Activated gamma-delta T cell treated with anti-CD3 and anti-CD28 coated beads, Interleukin-2, amount 50 U/mL, for 16 hours (primary cell): ENCODE measurements at places on chromosomes 5 and 9.

DNA sequence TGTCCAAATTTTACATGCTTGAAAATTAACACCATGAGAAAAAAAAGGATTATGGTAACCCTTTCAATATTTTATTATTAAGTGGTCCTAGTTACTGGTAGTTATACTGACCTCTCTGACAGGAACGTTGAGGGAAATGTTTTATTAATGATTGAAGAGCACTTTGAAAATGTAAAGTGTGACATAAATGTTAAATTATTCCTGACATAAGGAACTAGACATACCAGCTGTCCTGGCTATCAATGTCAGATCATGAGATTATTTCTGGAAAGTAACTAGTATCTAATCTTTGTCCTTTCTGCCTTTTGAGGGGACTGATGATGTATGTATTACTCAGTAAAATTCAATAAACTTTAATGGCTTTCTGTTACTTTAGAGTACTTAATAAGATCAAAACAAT lies 1538.5 kb upstream of the CDH6 start:
- DNase-seq, result no peak

DNA sequence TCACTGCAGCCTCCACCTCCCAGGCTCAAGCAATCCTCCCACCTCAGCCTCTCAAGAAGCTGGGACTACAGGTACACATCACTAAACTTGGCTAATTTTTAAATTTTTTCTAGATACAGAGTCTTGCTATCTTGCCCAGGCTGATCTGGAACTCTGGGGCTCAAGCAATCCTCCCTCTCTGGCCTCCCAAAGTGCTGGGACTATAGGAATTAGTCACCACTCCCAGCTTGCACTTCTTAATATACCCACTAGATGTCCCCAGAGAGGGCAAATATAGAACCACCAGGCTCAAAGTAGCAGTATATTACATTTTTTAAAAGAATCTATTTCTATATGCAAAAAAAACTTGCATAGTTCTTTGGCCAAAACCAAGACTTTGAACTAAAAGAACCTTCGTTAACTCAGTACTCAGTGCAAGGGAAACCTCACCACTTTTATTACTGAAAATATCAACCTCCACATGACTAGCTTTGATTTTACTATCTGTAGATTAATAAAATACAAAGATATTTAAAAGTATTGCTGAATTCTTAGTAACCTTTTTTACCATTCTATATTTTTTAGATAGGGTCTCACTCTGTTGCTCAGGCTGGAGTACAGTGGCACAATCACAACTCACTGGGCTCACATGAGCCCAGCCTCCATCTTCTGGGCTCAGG lies 25.8 kb upstream of the HSD17B3 start:
- DNase-seq, result peak; percentile 18

GRCh38 chr9:131755541-131756198 lies 15.8 kb upstream of the RAPGEF1 start:
- DNase-seq, result peak; percentile 79

- no peak for DNase-seq
These were observed 19.5 kb downstream of the RAD1 start for GRCh38 chr5:34895641-34896419.

DNA sequence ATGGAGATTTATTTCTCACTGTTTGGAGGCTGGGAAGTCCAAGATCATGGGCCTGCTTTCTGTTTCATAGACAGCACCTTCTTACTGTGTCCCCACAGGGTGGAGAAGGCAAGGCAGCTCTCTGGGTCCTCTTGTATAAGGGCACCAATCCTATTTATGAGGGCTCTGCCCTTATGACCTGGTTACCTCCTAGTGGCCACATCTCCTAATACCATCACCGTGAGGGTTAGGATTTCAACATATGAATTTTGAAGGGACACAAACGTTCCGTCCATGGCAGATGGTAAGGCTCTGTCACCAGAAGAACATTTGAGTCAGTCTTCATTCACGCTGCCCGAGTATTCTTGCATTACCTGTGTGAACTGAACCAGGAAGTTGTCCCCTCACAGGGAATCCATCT lies 48.4 kb downstream of the ANKRD33B start:
- DNase-seq, result no peak

DNA sequence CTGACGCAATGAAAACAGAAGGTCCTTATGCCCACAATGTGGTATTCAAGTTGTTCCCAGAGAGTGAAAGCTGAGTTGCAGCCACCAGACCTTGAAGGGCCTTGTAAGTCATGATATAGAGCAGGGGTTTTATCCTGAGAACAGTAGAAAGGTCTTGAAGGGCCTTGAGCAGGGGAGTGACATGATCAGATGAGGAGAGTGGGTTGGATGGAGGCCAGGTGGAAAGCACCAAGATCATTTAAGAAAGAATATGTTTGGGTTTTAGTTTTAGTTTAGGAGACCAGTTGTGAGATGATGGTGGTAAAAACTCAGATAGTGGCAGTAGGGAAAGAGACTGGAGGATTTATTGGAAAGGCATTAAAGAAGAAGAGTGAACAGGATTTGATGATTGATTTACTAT lies 5.9 kb downstream of the ITGA2 start:
- no peak for DNase-seq

DNA sequence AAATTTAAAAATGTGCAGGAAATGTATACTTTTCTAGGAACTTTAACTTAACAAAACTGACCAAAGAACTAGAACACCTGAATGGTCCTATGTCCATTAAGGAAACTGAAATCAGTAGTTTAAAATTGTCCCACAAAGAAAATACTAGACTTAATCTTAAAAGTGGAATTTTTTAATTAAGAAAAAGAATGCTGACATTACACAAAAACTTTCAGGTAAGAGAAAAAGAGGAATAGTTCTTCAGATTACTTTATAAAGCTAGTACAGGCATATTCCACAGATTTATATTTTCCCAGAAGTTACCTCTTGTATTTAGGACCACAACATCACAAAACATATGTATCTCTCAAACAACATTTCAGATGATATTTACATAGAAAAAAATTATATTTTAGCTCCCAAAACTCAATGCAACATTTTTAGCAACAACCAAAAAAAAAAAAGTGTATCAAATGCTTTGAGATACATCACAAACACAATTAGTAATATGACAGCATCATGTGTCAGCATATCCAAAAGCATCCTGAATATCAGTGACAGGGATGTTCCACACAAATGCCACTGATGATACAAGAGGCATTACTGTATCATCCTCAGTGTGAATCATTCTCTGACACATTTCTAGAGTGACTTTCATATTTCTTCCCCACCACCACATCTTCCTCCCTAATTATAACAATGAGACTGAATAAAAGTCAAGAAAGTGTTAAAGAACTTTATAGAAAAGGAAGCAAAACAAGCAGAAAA lies 264.0 kb downstream of the EPB41L4A start:
- DNase-seq, result no peak

DNA sequence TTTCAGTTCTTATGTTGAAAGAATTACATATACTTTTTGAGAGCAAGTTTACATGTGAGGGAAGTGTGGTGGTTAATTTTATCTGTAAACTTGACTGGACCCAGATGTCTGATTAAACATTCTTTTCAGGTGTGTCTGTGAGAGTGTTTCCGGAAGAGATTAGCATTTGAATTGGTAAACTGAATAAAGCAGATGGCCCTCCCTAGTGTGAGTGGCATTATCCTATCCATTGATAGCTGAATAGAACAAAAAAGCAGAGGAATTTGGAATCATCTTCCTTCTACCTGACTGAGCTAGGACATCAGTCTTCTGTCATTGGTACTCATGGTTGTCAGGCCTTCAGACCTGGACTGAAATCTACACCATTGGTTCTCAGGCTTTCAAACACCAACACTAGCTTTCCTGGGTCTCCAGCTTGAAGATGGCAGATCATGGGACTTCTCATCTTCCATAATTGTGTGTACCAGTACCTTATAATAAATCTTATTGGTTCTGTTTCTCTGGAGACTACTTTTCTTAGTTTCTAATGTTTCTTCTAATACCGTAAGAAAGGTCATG lies 36.6 kb downstream of the NREP start:
- no peak for DNase-seq

DNA sequence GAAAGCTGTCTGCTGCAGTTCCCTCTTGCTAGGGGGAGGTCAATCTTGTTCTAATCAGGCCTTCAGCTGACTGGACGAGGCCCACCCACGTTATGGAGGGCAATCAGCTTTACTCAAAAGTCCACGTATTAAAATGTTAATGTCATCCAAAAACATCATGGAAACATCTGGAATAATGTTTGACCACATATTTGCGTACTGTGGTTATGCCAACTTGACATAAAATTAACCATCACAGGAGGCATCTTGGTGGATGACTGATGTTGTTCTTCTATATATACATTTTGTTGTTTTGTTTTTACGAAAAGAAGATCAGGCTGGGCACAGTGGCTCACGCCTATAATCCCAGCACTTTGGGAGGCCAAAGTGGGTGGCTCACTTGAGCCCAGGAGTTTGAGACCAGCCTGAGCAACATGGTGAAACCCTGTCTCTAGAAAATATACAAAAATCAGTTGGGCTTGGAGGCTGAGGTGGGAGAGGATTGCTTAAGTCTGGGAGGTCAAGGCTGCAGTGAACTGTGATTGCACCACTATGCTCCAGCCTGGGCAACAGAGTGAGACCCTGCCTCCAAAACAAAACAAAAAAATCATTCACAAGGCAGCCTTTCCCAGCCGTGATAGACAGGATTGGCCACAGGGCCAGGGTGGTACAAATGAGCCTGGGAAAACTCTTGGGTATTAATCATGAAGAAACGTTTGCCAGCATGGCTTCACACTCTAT lies 33.8 kb upstream of the PRXL2C start:
- DNase-seq, result no peak

GRCh38 chr5:55450050-55450765 lies 84.6 kb downstream of the PLPP1 start:
- DNase-seq, result no peak

GRCh38 chr5:85684351-85684750 lies 933.4 kb upstream of the COX7C start:
- DNase-seq, result no peak

GRCh38 chr5:142537938-142538337 lies 148.0 kb downstream of the FGF1 start:
- DNase-seq, result no peak

- DNase-seq, result no peak
These were observed 970 bp upstream of the TRIM32 start for GRCh38 chr9:116686135-116686534.

DNA sequence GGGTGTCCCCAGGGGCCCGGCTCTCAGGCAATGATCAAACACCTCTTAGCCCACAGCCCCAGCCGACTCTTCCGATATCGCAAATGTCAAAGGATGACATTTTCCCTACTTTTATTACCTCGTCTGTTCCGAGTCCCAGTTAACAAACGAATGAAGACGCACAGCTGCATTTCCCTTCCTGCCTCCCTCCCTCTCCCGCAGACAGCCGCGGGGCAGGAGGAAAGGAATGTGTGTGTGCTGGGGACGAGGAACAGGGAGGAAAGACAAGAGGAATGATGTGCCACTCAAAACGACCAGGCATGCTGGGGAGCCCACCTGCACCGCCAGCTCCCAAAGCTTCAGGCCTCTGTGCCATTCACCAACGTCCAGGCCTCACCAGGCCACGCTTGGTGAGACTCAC lies 125.9 kb upstream of the SARDH start:
- DNase-seq, result no peak

DNA sequence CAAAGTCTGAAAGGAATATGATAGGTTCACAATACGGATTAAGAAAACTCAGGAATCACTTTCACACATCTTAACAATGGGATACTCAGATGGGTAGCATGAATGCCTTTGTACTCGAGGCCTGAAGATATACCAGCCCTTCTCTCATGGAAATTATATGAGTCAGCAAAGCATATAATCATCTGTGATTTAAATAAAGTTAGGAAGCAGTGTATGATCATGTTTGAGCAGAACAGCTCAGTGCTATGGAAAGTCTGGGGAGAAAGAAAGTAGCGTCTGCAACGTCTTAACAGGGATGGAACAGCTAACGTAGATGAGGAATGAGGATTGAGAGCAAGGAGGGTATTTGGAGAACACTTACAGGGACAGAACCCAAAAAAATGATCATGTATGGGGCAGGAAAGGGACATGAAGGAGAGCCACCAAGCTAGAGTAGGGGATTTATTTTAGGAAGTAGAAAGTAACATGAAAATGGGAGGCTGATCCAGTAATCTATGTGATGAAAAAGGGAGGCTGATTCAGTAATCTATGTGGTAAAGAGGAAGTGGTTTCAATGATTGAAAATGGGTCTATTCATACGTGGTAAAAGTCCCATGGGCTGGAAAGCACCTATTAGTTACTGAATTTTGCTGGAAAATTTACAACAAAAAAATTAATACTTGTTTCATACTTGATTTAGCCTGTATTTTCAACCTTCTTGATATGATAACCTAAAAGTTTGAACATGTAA lies 85.9 kb downstream of the GNA14 start:
- no peak for DNase-seq

- no peak for DNase-seq
These were observed 15.2 kb upstream of the NEK6 start for GRCh38 chr9:124242331-124243194.

DNA sequence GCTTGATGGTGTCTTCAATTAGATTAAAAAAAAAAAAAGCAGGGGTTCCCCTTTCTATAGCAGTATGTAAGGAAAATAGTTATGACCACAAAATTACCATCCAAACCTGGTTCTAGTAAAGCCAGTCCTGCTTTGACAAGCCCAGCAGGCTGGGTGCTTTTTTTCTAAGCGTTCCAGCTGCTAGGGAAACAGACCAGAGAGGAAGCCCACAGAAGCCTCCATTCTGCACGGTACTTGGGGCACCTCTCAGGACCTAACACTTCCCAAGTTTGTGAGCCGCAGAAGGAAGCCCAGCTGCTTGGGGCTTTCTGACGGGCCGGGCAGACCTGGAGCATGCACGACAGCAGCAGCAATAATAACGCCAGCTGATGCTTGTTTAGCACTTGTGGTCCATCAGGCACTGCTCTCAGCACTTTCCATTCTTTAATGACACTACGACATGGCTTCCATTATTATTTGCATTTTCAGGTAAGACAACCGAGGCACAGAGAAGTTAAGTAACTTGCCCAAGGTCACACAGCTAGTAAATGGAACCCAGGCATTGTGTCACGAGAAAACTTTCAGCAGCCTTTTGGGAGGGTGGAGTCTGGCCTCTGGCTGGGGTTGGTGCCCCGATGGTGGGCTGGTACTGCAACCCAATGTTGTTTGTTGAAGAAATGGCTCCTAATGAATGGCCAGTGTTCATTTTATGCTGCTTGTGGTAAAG lies 15.4 kb downstream of the LMX1B start:
- DNase-seq, result no peak

- no peak for DNase-seq
These were observed 23.4 kb downstream of the CETN3 start for GRCh38 chr5:90386099-90386710.

GRCh38 chr9:27377147-27377807 lies 80.3 kb upstream of the EQTN start:
- no peak for DNase-seq
